ENCODE measurements at places on chromosomes 16 and 17.

DNA sequence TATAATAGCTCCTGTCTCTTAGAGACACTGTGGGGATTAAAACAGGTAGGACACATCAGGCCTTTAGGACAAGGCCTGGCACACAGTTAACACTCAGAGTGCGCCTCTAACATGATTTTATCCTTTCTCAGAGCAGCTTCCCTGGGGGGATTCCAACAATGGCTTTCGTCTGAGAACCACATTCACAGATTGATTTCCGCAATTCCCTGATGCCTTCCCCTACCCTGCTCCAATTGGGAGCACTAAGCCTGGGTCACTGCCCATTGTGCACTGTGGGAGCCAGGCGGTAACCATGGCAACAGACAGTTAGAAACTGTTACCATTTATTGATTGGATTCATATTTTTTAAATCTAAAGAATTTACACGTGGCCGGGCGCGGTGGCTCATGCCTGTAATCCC is 5.9 kb upstream of the ALKBH5 start:
- no peak for DNase-seq

- no peak for DNase-seq
Observed at GRCh38 chr17:81923302-81924260, 4.0 kb downstream of the MAFG start.

GRCh38 chr16:23499801-23500200 is 10.5 kb downstream of the GGA2 start:
- DNase-seq = no peak

GRCh38 chr17:48634493-48635208 is 8.5 kb upstream of the HOXB9 start:
- DNase-seq = no peak
